ENCODE measurements at places on chromosomes 4 and X.

DNA sequence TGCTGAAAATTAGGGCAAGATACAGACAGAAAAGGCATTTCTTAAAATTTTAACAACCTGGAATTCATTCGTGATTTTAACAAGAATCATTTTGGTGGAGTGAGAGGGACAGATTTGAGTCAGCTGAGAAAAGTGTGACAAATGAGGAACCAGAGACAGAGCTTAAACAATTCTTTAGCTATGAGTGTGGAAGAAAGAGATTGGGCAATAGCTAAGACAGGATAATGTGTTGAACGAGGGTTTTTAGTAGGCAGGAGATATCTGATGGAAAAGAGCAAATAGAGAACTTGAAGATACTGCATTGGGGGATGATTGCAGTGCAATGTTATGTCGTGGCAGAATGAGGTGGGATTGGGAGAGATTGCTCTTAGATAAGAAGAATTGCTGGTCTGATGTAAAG lies 164.2 kb upstream of the SPRY1 start:
- no peak for DNase-seq

DNA sequence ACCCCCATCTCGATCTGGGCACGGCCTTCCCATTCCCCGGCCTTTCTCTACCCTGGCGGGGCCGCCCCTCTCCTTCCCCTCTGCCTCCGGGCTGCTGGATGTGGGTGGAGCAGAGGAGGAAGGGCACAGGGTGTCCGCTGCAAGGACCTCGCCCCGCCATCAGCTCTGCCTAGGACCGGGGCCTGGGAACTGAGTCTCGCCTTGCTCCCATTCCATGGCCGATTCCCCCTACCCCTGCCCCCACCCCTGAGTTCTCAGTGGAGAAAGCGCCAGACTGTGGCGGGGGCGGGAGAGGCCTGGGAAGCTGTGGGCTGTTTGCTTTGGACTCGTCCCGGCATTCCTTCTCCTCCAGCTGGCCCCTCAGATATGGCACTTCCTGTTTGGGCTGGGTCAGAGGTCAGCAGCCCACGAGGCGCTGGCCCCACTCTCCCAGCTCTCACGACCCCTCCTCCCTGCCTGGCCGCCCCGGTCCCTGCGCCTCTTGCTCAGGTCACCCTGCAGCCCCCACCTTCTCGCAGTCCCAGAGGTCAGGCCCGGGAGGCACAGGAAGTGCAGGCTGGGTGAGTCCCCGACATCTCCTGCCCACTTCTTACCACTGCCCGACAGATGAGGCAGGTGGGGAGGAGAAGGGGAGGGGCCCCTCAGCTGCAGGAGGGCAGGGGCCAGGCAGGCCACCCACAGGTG lies 6.4 kb upstream of the BGN start:
- no peak for DNase-seq

- no peak for DNase-seq
Observed at GRCh38 chr4:41977709-41978108, 3.8 kb upstream of the DCAF4L1 start.

- no peak for DNase-seq
Observed at GRCh38 chr4:85826060-85826678, 351.2 kb downstream of the ARHGAP24 start.

DNA sequence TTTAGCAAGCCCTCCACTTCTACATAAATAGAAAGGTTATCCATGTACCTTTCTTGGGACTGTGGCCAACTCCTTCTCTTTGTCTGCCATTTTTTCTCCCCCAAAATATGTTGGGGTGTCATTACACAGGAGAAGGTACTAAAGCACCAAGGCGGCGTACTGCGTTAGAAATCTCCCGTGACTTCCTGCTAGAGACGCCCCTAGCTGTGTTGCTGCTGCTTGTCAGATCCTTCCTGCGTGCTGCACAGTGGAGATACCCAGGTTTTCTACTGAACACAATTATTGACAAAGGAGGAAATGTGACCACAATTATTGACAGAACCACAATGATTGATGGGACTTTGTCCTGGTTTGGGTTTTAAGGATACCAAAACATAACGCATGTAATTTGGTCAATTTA lies 97.7 kb downstream of the EFHC2 start:
- no peak for DNase-seq

- DNase-seq: no peak
Observed at GRCh38 chr4:24836661-24837242, 41.4 kb downstream of the SOD3 start.

DNA sequence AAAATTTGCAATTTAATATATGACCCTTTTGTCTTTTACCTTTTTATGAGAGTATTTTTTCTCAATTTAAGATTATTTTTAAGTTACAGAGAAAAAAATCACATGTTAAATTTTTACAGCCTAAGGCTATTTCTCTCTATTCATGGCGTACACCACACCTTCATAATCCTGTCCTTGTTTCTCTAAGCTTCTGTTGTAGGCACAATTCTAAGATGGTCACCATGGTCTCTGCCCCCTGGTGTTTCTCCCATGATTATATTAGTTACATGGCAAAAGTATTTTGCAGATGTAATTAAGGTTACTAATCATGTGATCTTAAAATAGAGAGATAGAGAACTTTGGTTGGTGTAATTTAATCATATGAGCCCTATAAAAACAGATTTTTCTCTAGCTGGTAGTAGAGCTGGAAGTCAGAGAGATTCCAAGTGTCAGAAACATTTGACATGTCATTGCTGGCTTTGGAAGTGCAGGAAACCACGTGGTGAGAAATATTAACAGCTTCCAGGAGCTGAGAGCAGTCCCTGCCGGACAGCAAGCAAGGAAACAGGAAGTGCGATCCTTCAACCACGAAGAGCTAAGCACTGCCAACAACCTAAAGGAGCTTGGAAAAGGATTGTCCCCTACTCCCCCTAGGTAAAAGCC lies 89.8 kb downstream of the EIF4E start:
- no peak for DNase-seq

GRCh38 chrX:42096265-42096920 lies 173.0 kb upstream of the CASK start:
- no peak for DNase-seq

GRCh38 chrX:143581240-143581639 lies 54.7 kb downstream of the SLITRK4 start:
- no peak for DNase-seq

- DNase-seq: no peak
Observed at GRCh38 chrX:70808942-70809940, 99.3 kb downstream of the TEX11 start.

DNA sequence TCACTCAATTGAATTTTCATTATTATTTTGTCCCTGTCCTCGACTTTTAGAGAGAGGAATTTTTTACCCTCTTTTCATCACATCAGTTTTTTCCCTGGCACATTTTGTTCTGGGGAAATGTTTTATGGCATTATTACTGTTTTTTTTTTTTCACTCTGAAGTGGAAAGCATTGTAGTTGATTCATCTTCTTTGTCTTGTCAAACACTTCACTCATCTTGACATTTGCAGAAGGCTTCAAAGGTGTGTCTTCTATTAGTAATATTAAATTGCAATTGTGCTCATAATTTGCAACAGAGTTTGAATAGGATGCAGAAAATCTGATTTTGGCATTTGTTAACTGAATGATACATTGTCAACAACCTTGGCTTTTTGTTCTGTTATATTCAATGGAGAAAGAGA lies 545.4 kb upstream of the ARX start:
- no peak for DNase-seq

DNA sequence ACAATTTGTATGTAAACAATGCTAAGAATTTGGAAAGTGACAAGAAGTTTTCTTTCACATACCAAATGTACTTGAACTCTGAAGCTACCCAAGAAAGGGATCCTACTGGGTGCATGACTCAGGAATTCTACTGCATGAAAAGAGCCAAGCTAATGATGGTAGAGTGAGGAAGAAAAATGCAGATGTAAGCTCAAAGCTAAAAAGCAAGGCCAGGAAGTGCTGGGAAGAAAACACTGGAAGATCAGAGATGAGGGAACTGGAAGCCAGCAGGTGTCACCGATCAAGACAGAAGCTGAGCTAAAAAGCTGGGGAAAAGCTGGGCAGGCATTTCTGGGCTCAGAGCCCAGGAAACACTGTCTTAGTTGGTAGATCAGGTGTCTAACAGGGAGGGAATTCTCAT lies 449.1 kb downstream of the NKX6-1 start:
- no peak for DNase-seq

DNA sequence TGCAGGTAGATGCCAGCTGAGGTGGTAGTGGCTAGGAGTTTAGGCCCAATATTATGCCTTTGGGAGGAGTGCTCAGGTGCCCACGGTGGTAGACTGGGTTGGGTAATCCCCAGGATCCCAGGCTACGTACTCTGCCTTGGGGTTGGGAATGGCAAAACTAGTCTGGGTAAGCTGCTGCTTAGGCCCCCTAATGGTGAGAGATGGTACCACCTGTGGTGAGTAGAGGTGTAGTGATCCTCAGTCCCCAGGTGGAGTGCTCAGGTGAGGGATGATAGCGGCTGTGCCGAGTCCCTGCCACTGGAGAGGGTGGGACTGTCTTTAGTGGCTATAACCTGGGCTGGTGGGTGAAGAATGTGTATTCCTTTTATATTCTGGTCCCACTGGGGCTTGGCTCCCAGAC lies 75.2 kb downstream of the IL1RAPL2 start:
- DNase-seq: no peak

GRCh38 chrX:111365770-111366325 lies 46.1 kb downstream of the DCX start:
- DNase-seq: no peak

All from NCI-H748 treated with DMSO at 0.1 percent for 48 hours (cell line).